ENCODE measurements at places on chromosomes 5 and 9.

GRCh38 chr9:114616684-114617520 is 5.8 kb downstream of the TMEM268 start:
- no peaks in the 10 kb centered on the region for H3K27me3 ChIP-seq
- DNase-seq = peak; percentile 81
- H3K36me3 ChIP-seq = no peaks in the 10 kb centered on the region
- no peak overlapping the region for H3K4me3 ChIP-seq
- H3K4me1 ChIP-seq = peaks cover 31% of the 10 kb centered on the region

GRCh38 chr5:159262472-159262858 is 625 bp upstream of the UBLCP1 start:
- no peak for DNase-seq
- peak overlapping the region; percentile 89 for H3K27ac ChIP-seq
- peak overlapping the region; percentile 94 for H3K4me3 ChIP-seq
- H3K4me1 ChIP-seq = peaks cover 14% of the 10 kb centered on the region
- H3K36me3 ChIP-seq = no peaks in the 10 kb centered on the region

GRCh38 chr5:60829490-60830266 is 14.4 kb downstream of the ELOVL7 start:
- no peak overlapping the region for H3K27ac ChIP-seq
- DNase-seq = no peak

- DNase-seq = no peak
- H3K36me3 ChIP-seq = peaks cover 74% of the 10 kb centered on the region
- H3K27me3 ChIP-seq = no peaks in the 10 kb centered on the region
- H3K4me3 ChIP-seq = no peak overlapping the region
These were observed 13.4 kb downstream of the POMT1 start for GRCh38 chr9:131516100-131516499.

GRCh38 chr9:33506626-33507370 is 17.3 kb upstream of the ANKRD18B start:
- no peak overlapping the region for H3K27ac ChIP-seq
- H3K4me3 ChIP-seq = no peak overlapping the region

- no peaks in the 10 kb centered on the region for H3K36me3 ChIP-seq
- no peaks in the 10 kb centered on the region for H3K27me3 ChIP-seq
- H3K27ac ChIP-seq = no peak overlapping the region
- no peak for DNase-seq
- no peaks in the 10 kb centered on the region for H3K4me1 ChIP-seq
These were observed 183.6 kb downstream of the CFAP90 start for GRCh38 chr5:7667216-7667767.

DNA sequence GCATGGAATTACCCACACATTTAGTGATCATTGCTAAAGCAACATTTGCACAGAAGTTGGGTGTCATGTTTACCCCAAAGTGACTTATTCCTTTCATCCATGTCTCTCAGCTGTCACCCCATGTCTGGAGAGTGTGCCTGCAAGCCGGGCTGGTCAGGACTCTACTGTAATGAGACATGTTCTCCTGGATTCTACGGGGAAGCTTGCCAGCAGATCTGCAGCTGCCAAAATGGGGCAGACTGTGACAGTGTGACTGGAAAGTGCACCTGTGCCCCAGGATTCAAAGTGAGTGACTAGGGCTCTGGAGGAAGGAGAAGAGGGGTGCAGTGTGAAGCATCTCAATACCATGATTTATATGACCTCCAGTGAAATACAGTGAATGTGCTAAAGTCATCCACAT is 99.9 kb upstream of the PRRC1 start:
- no peak for DNase-seq
- H3K4me1 ChIP-seq = no peaks in the 10 kb centered on the region
- H3K36me3 ChIP-seq = no peaks in the 10 kb centered on the region
- H3K27me3 ChIP-seq = no peaks in the 10 kb centered on the region
- H3K27ac ChIP-seq = no peak overlapping the region
- no peak overlapping the region for H3K4me3 ChIP-seq

- no peaks in the 10 kb centered on the region for H3K27me3 ChIP-seq
- H3K36me3 ChIP-seq = no peaks in the 10 kb centered on the region
- H3K4me3 ChIP-seq = no peak overlapping the region
These were observed 88.7 kb downstream of the UGCG start for GRCh38 chr9:111985315-111985714.

- H3K27me3 ChIP-seq = no peaks in the 10 kb centered on the region
- H3K27ac ChIP-seq = peak overlapping the region; percentile 52
- peaks cover 8% of the 10 kb centered on the region for H3K4me1 ChIP-seq
- no peak for DNase-seq
These were observed 219.2 kb downstream of the AGTPBP1 start for GRCh38 chr9:85522459-85523092.

- H3K36me3 ChIP-seq = no peaks in the 10 kb centered on the region
- no peak overlapping the region for H3K27ac ChIP-seq
- peaks cover 29% of the 10 kb centered on the region for H3K4me1 ChIP-seq
- no peak for DNase-seq
- H3K4me3 ChIP-seq = no peak overlapping the region
These were observed 20.0 kb downstream of the GPBP1 start for GRCh38 chr5:57193757-57194413.

DNA sequence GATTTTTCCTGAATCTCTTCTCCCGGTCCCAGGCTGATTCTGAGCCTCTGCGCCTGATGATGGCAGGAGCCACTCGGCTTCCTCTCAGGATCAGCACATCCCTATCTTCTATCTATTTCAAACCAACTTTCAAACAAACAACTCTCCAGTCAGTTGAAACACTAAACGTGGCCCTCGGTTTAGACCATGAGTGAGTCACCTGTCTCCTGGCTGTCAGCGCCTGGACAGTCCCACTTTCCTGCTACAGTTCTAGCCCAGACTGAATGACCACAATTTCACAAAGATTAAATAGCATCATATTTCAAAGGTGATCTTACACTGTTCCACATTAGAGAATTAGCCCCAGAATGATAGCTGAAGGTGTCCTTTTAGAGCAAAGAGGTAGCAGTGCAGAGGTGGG is 6.2 kb downstream of the SLC6A19 start:
- no peaks in the 10 kb centered on the region for H3K36me3 ChIP-seq
- DNase-seq = no peak
- H3K4me1 ChIP-seq = no peaks in the 10 kb centered on the region
- H3K27ac ChIP-seq = no peak overlapping the region

DNA sequence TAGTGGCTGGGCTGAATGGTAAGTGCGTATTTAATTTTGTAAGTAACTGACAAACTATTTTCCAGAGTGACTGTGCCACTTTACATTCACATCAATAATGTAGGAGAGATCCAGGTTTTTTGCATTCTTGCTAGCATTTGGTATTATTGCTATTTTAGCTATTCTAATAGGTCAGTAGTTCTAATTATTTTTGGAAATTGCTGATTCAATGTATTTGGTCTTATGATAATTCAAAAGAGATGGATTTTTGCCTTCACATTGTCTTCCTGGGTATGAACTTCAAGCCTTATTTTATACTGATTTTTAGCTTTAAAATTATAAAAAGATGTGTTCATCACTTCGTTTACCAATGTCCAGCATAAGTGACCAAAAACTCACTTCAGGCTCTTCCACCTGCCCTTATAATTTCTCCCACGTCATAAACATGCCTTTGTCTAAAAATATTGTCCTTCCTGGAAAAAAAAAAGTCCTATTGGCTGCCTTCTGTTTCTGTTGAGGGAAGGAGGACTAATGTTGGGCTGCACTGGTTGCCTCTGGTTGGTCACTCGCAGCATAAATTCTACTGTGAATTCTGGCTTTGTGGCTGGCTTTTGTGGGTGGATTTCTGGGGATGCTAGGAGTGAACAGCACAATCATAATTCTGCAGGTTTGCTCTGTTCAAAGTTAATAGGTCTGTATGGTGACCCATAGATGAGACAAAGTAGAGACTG is 15.2 kb downstream of the FOXD1 start:
- no peak for DNase-seq
- peaks cover 19% of the 10 kb centered on the region for H3K4me1 ChIP-seq
- no peak overlapping the region for H3K4me3 ChIP-seq

- peaks cover 26% of the 10 kb centered on the region for H3K4me1 ChIP-seq
- no peak overlapping the region for H3K4me3 ChIP-seq
- H3K36me3 ChIP-seq = no peaks in the 10 kb centered on the region
- no peak for DNase-seq
- H3K27ac ChIP-seq = peak overlapping the region; percentile 67
These were observed 15.1 kb downstream of the FGF1 start for GRCh38 chr5:142670804-142671203.

DNA sequence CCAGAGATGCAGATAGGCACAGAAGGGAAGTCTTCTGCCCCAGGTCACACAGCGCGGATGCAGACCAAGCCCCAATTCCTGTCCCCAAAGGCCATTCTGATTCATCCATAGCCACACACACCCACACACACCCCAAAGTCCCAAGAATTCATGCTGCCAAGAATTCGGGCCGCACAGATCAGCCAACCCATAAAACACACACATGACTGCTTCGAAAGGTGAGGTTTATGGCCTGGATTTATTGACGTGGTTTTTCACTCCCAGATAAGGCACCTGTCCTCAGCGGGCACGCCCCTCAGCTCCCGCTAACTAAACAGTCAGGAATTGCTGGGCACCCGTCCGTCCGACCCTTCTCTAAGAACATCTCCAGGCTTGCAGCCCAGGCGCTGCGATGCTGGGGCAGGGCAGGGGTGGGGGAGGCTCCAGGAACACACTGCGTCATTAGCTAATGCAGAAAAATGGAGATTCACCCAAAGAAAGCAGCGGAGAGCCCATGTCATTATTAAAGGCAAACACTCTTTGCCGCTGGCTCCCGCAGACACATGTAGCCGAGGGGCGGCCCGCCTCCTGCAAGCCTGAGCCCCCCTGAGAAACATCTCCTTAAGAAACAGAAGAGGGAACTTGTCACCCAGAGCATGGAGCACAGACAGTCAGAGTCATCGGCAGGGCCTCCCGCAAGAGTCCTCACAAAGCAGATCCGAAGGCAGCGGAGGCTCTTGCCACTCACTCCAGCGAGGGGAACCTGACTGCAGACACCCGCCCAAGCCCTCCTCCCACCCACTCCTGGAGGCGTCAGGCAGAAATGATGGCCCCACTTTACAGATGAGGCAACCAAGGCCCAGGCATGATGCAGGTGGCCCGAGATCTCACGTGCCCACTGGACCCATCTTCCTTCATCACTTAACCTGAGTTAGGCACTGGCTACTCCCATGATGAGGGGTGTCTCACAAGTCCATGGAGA is 19.9 kb downstream of the VAV2 start:
- no peaks in the 10 kb centered on the region for H3K27me3 ChIP-seq
- no peaks in the 10 kb centered on the region for H3K36me3 ChIP-seq
- no peak for DNase-seq
- H3K4me1 ChIP-seq = no peaks in the 10 kb centered on the region
- H3K27ac ChIP-seq = no peak overlapping the region

- DNase-seq = no peak
- H3K4me1 ChIP-seq = peaks cover 4% of the 10 kb centered on the region
- no peak overlapping the region for H3K4me3 ChIP-seq
- H3K27me3 ChIP-seq = no peaks in the 10 kb centered on the region
These were observed 878.3 kb downstream of the TLE1 start for GRCh38 chr9:80811003-80811402.

DNA sequence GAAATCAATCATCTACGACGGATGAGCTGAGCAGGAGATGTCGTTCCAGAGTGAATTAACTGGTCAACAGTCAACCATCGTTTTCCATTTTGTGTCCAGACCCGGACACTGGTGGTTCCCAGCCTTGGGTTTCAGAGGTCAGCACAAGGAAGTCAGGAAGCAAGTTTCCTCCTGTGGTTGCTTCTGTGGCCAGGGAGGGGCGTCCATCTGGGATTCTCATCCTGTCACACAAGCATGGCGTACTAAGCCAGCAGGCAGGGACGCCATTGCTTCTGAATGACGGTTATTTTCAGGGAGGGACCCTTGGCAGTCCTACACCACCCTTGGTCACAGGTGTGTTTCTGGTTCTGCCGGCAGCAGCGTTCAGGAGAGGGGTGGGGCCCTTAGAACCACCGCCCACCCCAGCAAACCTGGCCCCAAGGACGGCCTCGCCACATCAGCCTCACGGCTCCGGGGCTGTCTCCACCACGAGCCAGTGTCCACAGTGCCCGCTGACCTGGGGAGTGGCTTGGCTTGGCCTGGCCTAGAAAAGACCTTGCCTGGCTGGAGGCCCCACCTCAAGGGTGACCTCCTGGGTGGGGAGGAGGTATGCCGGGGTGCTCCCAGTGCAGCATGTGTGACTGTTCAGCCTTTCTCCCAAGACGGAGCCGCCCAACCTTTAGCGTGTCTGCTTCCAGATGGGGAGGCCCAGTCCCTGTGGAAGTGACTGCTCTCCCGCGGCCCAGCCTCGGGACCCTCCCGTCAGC is 25.2 kb downstream of the NDUFS6 start:
- peaks cover 44% of the 10 kb centered on the region for H3K36me3 ChIP-seq
- H3K27ac ChIP-seq = no peak overlapping the region
- no peaks in the 10 kb centered on the region for H3K27me3 ChIP-seq
- peak; percentile 40 for DNase-seq
- H3K4me3 ChIP-seq = no peak overlapping the region

GRCh38 chr5:77356740-77357139 is 135.4 kb downstream of the WDR41 start:
- DNase-seq = no peak
- no peak overlapping the region for H3K27ac ChIP-seq
- H3K4me3 ChIP-seq = no peak overlapping the region
- no peaks in the 10 kb centered on the region for H3K36me3 ChIP-seq
- no peaks in the 10 kb centered on the region for H3K27me3 ChIP-seq

- DNase-seq = no peak
- no peaks in the 10 kb centered on the region for H3K36me3 ChIP-seq
- no peak overlapping the region for H3K4me3 ChIP-seq
- no peaks in the 10 kb centered on the region for H3K27me3 ChIP-seq
These were observed 7.2 kb upstream of the SPOCK1 start for GRCh38 chr5:137506296-137506695.

- H3K27ac ChIP-seq = no peak overlapping the region
- no peaks in the 10 kb centered on the region for H3K27me3 ChIP-seq
These were observed 575.2 kb upstream of the WWC1 start for GRCh38 chr5:167716126-167716775.

- DNase-seq = no peak
- H3K36me3 ChIP-seq = no peaks in the 10 kb centered on the region
- no peak overlapping the region for H3K27ac ChIP-seq
- H3K4me3 ChIP-seq = no peak overlapping the region
- no peaks in the 10 kb centered on the region for H3K27me3 ChIP-seq
- no peaks in the 10 kb centered on the region for H3K4me1 ChIP-seq
These were observed 57.2 kb downstream of the MLANA start for GRCh38 chr9:5947912-5948311.
